ENCODE measurements at places on chromosomes 2 and 18.

- no peak for DNase-seq
These were observed 211.8 kb downstream of the EPHA4 start for GRCh38 chr2:221360312-221360711.

DNA sequence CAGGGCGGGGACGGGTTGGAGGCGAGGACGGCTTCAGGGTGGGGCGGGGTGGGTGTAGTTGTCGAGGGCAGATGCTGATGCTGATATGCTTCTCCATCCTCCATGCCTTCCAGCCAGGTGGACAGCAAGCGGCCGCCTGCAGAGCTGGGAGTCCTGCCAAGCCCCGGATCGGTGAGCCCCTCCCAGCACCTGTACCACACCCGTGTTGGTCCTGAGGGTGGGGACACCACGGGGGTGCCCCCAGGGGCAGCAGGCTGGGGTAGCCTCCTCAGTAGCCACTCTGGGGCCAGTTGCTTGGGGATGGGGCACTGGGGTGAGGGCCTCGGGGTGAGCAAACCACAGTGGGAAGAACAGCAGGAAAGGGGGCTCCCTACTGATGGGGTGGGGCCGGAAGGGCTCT is 2.6 kb downstream of the ANO7 start:
- DNase-seq, result no peak

DNA sequence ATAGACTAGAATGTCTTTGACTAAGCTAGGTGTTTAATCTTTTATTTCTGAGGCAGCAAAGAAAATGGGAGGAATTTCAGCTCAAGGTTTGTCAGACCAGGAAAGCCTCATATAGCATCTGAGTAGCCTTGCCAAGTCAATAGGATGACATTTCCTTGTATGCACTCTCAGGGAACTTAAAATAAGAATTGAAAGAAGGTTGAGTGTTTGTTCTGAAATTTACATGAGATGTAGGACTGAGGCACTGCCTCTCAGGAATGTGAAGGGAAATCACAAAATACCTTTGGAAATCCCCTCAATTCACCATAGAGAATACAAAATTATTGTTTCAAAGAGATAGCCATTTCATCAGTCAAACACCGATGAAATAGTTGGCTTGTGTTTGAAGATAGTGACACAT is 392.0 kb upstream of the NRP2 start:
- DNase-seq, result no peak

DNA sequence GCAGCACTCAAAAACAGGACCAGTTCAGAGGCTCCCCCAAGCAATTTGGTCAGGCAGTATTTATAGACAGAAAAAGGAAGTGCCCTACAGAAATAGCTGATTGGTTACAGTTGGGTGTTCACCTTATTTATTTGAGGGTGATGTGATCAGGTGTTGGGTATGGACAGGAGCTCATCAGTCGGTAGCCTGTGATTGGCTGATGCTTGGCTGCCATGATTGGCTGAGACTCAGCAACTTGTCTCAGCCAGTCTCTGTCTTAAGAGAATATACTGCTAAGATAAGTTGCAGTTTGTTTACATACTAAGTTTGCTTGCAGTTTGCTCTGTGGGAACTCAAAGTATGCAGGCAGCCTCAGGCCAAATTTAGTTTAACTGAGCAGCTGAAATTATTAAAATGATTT is 9.4 kb downstream of the ABCG8 start:
- DNase-seq, result no peak

DNA sequence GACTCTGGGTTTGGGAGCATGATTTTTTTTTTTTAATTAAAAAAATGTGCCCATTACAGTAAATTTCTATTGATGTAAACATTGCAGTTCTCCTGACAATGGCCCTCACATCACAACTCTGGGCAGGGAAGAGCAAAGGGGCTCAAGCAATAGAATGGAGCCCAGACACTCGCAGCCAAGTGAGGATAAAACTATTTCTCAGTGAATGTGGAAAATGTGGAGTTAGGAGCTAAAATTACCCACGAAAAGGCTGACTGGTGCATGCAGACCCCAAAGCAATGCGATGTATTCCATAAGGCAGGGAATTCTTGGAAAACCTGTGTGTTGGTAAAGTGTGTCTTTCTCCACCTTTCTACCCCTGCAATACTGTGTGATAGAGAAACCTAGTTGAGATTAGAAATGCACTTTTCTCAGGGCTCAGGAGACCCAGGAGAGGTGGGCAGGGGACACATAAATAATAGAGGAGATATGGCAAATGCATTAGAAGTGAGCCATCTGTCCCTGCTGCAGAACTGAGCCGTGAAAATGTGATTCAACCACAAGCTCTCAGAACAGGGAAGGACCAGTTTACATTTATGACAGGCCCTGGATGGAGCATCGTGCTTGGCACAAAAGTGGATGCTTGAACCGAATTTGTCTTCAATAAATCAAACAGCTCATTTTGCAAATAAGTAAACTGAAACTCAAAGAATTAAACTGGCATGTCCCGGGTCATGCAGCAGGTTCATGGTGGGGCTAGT is 100.1 kb downstream of the MYCN start:
- DNase-seq, result no peak

DNA sequence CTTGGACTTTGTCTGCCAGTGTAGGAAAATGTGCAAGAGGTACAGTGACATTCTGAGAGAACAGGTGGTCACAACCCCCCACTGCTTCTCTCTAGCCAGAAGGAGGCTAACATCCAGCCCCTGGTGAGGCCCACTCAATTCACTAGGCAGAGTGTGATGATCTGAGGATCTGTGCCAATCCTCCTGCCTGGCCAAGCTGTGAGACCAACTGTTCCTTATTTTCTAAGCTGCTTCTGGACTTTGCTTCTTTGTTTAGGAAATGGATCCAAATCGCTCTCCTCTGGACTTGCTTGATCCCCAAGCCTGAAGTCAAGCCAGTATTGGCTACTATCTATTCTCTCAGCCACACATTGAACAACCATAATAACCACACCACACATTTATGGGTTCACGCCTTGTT is 202.8 kb downstream of the PIK3C3 start:
- DNase-seq, result no peak

DNA sequence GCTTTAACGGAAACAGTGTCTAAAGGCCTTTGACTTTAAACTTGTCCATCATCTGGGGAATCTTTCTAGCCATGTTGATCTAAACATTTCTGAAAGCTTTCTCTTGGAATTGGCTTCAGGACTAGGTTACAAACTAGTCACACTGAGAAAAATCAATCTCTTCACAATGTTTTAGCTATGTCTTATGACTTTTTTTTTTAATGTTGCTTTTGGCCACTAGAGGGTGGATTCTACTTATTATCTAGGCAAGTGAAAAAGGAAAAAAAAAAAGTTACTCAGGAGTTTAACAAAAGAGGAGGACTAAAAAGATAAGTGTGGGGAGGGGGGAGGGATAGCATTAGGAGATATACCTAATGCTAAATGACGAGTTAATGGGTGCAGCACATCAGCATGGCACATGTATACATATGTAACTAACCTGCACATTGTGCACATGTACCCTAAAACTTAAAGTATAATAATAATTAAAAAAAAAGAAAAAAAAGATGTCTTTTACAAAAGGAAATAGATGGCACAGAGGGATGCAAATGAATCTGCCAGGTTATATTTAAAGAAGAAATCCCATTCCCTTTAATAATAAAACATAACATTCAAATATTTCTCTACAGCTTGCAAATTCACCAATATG is 160.4 kb upstream of the PID1 start:
- DNase-seq, result no peak

GRCh38 chr18:79384834-79385233 is 10.9 kb upstream of the NFATC1 start:
- DNase-seq, result no peak

- no peak for DNase-seq
These were observed 60.9 kb upstream of the NT5C1B start for GRCh38 chr2:18650221-18650620.

GRCh38 chr2:73489053-73489452 is 103.4 kb downstream of the ALMS1 start:
- DNase-seq, result no peak

- no peak for DNase-seq
These were observed 137.9 kb upstream of the VRK2 start for GRCh38 chr2:57908736-57909161.
